ENCODE measurements at places on chromosomes 1 and 21. TPM values are rescaled to one million over a fixed set of nuclear protein-coding genes. Genes with fewer than 3 reads are reported as not detected.

Gene RHD
- 2.9 TPM for polyA plus RNA-seq

Gene ATP6V1G3
- polyA plus RNA-seq: 7.3 TPM

Gene ABL2
- polyA plus RNA-seq: 8.8 TPM

Gene HAX1
- 83.0 TPM for polyA plus RNA-seq

Gene VSIG8
- polyA plus RNA-seq: 0.73 TPM

Gene CADM3
- polyA plus RNA-seq: 0.04 TPM

Gene HYI
- polyA plus RNA-seq: 48.7 TPM

Gene CAPN2
- 211 TPM for polyA plus RNA-seq

Gene CCDC24
- polyA plus RNA-seq: 20.0 TPM

Gene IGSF3
- 29.4 TPM for polyA plus RNA-seq

Gene KCNQ4
- polyA plus RNA-seq: 1.2 TPM

Gene LIN28A
- 0.14 TPM for polyA plus RNA-seq

Gene CRTC2
- polyA plus RNA-seq: 38.5 TPM

Gene MTARC2
- 45.3 TPM for polyA plus RNA-seq

Gene TNFRSF1B
- 6.3 TPM for polyA plus RNA-seq

Gene GRHL3
- 3.5 TPM for polyA plus RNA-seq

Gene MATN1
- 0.27 TPM for polyA plus RNA-seq

Gene UBE2U
- polyA plus RNA-seq: not detected

Gene TBX19
- polyA plus RNA-seq: 3.5 TPM

Gene HSPA6
- 0.41 TPM for polyA plus RNA-seq

Data from left renal cortex interstitium (tissue), 4 donors.